ENCODE measurements at places on chromosomes 3 and 15.

- DNase-seq = no peak
Observed at GRCh38 chr3:168025076-168025475, 70.6 kb downstream of the GOLIM4 start.

GRCh38 chr3:169147238-169148008 is 516.1 kb downstream of the MECOM start:
- peak; percentile 56 for DNase-seq

DNA sequence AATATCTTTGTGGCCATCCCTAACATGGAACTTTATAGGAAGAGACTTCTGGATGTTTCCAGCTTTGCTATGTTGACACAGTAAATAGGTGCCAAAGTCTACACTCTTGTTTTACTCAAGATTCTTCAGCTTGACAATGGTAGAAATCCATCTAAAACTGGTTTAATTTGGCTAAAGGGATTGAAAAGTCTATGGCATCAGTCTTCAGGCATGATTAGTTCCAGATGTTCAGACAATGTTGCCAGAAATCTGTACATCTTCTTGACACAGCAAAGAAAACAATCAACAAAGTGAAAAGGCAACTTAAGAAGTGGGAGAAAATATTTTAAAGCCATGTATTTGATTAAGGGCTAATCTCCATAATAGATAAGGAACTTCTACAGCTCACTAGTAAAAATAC is 130.5 kb downstream of the LRRC3B start:
- DNase-seq = no peak

DNA sequence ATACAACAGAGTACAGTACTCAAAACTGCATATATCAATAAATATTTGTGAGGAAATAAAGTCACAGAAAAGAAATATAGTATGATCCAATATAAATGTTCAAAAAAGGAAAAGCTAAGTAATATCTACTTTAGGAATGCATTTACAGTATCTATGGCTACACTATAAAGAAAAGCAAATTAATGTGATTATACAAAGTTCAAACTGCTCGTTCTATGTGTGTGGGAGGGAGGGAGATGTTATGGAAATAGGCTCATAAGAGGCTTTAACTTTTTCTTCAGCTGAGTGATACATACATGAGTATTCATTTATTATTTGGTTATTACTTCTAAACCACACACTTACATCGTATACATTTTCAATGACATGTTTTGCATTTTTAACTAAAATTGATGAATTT is 377.7 kb upstream of the AGTR1 start:
- no peak for DNase-seq

DNA sequence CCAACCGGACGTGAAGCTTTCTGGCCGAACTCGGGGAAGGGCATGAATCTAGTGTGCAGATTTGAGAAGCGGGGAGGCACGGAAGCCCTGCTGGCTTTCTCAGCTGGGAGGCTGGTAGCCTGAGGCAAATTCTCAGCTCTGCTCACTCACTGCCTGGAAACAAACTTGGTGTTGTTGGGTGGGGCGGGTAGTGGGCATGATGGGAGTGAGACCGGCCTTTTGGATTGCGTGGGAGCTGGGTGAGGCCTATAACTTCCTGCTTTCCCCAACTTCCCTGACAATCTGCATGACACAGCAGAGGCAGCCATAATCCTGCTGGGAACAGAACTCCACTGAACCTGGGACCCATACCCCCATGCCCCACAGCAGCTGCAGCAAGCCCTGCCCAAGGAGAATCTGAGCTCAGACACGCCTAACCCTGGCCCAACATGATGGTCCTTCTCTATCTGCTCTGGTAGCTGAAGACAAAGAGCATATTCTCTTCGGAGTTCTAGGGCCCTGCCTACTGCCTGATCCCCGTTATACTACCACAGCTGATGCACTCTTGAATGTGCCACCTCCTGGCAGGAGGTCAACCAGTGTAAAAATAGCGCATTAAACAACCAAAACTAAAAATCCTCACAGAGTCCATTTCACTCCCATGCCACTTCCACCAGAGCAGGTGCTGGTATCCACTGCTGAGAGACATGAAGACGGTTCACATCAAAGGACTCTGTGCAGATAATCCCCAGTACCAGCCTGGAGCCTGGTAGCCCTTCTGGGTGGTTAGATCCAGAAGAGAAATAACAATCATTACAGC is 44.7 kb downstream of the CEP70 start:
- no peak for DNase-seq

- peak; percentile 42 for DNase-seq
Observed at GRCh38 chr15:53716909-53717876, 42.3 kb downstream of the WDR72 start.

DNA sequence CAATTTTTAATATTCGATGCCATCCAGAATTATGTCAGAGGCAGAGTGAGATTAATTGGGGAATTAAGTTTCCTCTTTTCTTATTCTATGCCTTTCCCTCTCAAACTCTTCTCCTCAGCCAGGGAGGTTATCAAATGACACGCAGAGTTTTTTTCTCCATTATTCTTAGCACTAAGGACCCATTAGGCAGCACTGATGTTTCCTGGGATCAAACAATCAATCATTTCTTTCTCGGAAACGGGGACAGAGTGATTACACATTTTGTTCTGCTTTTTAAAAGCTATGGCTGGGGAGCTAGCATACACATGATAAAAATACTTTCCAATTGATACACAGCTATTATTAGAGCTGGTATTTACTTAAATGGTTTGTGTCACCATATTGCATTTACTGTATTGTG is 35.3 kb upstream of the PSMD6 start:
- no peak for DNase-seq

DNA sequence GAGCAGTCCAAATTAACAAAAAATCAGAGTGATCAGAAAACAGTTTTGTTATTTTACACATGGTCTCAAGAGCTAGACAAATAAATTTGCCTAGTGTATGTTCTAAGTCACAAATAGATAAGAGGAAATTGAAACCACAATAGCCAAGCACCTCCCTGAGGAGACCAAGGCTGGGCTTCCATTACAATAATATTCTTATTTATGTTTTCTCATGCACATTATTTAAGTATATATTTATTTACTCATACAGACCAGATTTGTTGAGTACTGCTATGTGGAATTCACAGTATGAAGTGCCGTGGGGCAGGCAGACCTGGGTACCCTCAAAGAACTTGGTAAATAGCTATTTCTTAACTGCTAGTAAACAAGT is 242.3 kb upstream of the ICE2 start:
- no peak for DNase-seq

GRCh38 chr3:188043891-188044290 is 110.1 kb upstream of the LPP start:
- DNase-seq = no peak

- DNase-seq = no peak
Observed at GRCh38 chr15:85785887-85786780, 8.6 kb downstream of the KLHL25 start.

DNA sequence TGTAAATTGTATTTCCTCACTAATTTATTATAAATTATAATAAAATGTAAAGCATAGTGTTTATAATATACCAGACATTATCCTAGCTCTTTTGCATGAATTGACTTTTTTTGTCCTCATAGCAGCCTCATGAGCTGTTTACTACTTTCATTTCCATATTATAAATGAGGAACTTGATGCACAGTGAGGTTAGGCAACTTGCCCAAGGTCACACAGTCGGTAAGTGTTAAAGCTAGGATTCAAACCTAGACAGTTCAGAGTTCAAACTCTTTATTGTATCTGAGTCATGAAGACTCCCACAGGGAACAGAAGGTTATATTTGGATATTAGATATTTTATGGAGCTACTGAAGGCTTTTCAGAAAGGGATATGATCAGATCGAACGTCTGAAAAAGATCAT is 322.2 kb upstream of the SATB1 start:
- DNase-seq = no peak

DNA sequence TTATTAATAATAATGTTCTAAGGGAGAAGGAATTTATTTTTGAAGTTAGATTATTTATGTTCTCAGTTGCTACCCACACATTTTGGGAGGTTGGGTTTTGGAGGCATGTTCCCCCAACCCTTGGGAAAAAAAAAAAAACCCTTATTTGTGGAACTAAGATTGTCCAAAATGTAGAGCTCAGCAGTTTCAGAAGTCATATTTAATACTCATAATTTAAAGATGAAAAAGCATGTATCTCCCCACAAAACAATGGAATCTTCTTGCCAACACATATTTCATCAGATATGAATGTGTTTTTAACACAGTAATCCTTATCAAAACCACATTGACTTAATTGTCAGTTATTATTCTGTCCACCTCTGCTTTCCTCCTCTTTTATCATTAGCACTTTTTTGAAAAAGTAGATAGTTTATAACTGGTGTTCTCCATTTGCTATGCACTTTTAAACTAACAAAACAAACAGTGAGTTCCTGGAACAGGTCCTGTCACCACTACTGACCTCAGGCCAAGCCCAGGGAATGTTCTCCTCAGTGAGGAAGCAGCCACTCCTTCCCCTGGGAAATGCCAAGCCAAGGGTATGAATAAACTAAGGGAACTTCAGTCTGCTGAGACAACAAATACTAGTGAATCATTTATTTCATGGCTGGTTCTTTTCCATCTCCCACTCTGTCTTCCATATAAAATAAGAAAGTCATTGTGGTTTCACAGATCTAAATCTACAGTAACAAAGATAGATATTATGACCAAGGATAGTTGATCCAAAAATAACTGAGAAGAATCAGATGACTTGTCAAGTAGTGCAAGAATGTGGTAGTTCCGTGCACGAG is 414.4 kb upstream of the ALCAM start:
- no peak for DNase-seq

DNA sequence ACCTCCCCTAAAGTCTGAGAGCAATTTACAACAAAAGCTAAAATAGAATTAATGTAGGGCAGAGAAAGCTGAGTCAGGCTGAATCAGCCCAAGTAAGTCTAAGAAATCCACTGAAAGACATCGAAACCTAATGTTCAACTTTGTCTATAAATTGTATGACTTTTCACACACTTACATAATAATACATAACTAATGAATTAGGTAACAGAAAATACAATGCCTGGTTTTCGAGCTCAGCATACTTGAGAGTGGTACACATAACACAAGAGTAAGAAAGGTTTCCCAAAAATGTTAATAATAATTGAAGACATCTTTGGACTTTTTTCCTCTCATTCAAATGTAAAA is 55.3 kb upstream of the VGLL4 start:
- no peak for DNase-seq

- no peak for DNase-seq
Observed at GRCh38 chr3:133954717-133955360, 59.2 kb upstream of the RAB6B start.

- DNase-seq = no peak
Observed at GRCh38 chr3:123339302-123339701, 109.6 kb downstream of the ADCY5 start.

DNA sequence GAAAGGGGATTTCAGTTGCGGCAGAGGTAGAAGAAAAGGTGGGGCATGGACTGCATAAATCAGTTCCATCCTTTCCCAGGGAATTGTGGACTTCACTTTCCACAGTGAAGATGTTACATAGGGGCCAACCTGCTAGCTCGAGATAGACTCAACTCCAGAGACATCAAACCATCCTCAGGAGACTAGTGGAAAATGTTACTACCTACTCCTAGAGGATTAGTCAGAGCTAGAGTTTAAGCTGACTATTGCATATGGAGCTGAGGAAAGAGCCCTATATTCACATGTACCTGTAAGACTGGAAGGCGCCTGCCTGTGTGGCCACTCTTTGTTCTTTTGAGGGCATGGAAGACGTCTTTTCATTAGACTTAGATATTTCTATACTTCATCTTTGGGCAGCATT is 69.2 kb downstream of the KLHL25 start:
- DNase-seq = no peak

DNA sequence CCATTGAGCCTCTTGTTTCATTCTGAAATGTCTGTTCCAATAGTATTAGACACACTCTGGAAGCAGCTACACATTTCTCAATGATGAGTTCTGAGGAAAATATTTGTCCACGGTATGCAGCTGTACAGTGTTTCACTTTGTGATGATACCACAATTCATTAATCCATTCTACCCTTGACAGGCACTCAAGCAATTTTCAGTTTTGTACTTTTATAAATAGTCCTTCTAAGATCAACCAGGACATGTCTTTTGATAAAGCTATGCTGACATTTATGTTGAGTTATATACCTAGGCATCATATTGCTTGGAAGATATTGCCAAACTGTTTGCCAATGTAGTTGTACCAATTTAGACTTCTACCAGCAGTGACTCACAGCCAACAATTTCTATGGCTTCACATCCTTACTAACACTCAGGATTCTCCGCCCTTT is 165.1 kb upstream of the COL8A1 start:
- DNase-seq = no peak

DNA sequence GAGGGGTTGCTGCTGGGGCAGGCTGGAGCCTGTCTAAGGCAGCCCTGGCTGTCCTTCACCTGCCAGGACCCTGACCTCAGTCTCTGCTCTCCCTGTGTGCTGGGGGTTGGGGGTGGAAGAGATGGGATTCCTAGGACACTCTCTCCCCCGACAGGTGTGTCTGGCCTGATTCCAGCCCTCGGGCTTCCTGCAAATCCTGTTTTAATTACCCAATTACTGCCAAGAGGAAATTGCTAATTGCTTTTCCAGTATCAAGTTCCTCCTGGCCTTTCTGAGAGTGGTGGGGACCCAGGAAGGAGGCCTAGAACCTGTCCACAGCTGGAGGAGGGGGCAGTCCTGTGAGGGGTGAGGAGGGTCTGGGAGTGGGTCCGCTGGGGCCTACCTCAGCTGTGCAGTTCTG is 15.8 kb downstream of the PLXNA1 start:
- DNase-seq = no peak

DNA sequence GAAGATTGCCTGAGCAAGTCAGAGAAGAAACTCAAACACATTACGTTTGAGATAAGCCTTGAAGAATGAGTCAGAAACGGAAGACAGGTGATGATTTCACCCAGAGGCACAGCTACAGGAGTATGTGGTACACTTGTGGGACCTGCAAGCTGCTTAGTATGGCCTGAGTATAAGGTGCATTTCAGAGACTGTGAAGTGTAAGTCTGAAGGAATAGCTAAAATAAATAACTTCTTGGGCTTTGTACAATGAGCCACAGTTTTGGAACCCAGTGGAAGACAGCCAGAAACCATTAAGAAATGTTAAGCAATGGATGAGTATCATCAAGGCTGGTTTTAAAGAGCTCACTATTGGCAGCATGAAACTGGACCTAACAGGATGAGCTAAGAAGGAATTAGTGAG is 826.2 kb downstream of the ROBO1 start:
- no peak for DNase-seq

DNA sequence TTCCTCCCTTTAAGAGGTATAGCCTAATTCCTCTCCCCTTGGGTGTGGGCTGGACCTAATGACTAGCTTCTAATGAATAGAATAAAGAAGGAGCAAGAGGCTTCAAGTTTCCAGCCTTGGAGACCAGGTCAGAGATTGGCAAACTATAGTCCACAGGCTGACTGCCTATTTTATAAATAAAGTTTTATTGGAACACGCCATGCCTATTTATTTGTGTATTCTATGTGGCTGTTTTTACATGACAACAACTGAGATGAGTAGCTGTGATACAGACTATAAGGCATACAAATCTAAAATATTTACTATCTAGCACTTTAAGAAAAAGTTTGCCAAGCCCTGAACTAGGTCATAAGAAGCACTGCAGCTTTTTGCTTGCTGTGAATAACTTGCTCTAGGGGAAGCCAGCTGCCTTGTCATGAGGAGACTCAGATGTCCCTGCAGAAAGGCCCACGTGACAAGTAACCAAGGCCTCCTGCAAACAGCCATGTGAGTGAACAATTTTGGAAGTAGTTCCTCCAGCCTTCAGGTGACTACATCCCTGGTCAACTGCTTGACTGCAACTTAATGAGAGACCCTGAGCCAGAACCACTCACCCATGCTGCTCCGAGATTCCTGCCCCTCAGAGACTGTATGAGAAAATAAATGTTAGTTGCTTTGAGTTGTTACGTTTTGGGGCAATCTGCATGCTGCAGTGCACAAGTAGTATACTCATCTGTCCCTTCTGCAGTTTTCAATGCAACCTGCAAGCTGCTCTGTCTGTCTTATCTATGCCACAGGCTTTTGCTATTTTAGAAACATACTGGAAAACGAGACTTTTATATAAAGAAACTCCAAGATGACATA is 21.1 kb upstream of the MAP3K13 start:
- no peak for DNase-seq
